ENCODE measurements at places on chromosomes 16 and 17.

- DNase-seq = no peak
Measured at GRCh38 chr17:54967621-54968261, 713 bp downstream of the COX11 start.

DNA sequence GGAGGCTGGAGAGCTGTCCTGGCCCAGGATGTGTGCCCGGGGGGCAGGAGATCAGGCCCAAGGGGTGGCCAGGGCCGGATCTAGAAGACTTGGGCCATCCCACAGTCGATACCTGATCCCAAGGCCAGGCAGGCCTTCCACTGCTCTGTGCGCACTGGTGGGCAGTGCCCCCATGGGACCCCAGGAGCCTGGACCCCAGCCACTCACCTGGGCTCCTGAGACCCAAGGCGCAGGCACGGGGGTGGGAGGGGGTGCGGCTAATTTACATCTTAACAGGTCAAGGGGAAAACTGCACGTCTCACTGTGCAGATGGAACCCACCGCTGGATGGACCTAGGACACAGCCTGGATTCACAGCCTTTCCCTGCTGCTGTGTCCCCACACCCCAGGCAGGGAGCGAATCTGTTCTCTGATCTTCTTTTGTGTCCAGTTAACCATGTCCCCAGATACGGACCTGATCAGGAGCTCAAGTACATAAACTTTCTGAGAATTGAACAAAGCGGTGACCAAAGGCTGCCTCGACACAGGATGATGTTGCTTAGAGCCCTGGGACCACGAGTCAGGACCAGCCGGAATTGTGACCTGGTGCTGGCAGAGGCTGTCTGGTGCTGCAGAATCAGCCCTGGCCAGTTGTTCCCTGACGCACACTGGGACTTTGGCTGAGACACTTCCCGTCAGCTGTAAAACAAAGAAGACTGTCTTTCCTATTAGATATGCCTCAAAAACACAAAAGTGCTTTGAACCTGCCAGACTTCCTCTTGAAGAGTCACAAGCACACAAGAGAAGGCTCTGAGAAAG is 60.6 kb downstream of the TNFRSF13B start:
- no peak for DNase-seq

GRCh38 chr17:57482657-57483056 is 226.3 kb downstream of the MSI2 start:
- DNase-seq = no peak

DNA sequence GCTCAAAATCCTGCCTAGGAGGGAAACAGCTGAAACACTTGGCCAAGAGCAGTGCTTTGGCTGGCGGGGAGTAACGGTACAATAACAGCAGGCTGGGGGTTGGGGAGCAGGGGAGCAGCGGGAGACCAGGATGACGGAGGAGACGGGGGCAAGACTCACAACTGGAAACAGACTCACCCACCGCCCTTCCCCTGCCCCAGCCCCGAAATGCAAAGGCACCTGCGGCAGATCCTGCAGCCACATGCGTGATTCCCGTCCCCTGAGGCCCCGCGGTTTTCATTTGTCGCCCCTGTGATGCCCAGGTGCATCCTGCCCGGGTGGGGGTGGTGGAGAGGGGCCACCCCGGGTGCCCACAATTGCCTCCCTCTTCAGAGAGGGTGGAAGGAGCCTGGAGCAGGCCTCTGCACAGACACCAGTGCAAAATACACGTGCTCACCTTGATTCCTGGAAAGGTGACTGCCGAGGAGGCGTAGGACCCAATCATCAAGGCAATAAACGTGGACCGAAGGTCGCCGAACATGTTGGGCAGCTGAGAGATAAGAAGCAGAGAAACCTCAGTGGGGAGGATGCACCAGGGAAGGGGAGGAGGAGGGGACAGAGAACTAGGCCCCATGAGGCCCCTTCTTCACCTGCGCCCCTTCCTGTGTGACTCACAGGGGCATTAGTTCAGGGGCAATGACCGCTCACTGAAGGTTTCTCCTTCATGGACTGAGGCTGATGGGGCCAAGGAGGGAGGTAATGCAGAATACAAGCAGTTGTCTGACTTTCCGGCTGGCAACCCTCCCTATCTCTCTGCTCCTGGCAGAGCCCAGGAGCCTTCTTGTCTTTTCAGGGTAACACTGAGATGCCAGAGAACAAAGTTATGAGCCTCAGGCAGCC is 30.4 kb upstream of the PITPNA start:
- DNase-seq = no peak

DNA sequence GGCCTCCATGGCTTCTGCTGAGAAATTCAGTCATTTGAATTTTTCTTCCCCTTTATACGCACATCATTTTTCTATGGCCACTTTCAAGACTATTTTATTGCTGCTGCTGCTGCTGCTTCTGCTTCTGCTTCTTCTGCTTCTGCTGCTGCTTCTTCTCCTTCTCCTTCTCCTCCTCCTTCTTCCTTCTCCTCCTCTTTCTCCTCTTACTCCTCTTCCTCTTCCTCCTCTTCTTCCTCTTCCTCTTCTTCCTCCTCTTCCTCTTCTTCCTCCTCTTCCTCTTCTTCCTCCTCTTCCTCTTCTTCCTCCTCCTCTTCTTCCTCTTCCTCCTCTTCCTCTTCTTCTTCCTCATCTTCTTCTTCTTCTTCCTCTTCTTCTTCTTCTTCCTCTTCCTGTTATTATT is 22.4 kb downstream of the CPD start:
- DNase-seq = no peak

DNA sequence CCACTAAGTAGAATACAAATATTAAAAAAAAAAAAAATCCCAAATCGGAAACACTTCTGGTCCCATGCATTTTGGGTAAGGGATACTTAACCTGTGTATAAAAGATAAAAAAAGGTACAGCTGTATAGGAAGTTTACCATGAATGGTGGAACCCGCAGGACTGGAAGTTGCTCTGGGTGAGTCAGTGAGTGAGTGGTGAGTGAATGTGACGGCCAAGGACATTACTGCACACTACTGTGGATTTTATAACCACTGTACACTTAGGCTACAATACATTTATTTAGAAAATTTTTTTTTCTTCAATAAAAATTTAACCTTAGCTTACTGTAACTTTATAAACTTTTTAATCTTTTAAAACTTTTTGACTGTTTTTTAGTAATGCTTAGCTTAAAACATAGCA is 71.3 kb upstream of the BCAR1 start:
- DNase-seq = no peak

DNA sequence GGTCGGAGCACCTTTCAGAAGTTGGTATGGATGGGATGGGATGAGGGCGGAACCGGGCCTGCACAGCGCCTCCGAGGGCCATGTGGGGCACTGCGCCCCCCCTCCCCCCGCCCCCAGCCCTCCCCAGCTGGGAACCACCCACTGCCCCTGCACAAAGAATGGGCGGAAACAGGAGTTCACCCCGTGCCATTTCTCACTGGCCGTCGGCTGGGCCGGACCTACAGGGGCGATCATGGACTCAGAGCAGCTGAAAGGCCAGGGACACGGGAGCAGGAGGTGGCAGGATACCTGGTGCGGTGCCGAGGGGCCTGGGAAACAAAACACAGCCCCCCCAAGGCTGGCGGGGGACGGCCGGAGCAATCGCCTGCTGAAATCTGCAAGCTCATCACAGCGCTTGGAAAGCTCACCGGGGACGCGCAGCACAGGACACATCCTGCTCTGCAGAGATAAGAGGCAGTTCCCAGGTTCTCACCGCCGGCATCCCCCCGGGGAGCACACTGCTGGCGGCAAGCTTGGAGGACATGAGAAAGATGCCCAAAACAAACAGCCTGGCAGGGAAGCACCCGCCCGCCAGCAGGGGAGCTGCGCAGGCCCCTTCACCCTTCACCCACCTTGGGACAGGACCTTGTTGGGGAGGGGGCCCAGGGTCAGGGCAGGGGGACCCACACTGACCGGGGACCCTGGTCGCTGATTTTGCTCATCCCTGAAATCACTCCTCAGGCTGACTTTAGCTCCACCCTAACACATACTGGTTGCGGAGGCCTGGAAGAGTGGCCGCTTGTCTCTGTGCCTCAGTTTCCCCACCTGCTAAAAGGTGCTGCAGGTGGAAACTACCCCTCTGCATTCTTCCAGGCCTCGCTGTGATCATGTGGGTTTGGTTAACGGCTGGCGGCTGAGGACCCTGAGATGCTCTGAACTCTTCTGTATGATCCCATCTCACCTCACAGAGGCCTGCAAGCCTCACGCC is 263.9 kb downstream of the C16orf95 start:
- no peak for DNase-seq
